Pancreas (tissue), 10 donors: ENCODE measurements at places on chromosomes 5 and 9. TPM values are rescaled to one million over a fixed set of nuclear protein-coding genes. Genes with fewer than 3 reads are reported as not detected.

DNA sequence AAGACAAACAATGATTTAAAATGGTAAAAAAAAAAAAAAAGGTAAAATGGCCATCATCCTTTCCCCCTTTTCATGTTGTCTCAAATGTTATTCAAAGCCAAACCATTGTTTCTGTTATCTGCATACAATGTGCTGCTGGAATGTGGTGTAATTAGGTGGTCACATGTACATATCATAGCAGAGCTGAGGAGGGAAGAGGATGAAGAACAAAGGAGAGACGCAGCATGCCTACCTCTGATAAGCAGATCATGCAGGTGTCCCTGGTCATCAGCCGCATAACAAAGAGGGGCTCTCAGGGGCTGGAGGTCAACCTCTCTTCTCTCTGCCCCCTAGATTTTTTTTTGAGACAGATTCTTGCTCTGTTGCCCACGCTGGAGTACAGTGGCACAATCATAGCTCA lies 141.0 kb downstream of the CARTPT start:
- DNase-seq, result no peak

- no peak for DNase-seq
These were observed 64.6 kb upstream of the GRIA1 start for GRCh38 chr5:153425914-153426313.

DNA sequence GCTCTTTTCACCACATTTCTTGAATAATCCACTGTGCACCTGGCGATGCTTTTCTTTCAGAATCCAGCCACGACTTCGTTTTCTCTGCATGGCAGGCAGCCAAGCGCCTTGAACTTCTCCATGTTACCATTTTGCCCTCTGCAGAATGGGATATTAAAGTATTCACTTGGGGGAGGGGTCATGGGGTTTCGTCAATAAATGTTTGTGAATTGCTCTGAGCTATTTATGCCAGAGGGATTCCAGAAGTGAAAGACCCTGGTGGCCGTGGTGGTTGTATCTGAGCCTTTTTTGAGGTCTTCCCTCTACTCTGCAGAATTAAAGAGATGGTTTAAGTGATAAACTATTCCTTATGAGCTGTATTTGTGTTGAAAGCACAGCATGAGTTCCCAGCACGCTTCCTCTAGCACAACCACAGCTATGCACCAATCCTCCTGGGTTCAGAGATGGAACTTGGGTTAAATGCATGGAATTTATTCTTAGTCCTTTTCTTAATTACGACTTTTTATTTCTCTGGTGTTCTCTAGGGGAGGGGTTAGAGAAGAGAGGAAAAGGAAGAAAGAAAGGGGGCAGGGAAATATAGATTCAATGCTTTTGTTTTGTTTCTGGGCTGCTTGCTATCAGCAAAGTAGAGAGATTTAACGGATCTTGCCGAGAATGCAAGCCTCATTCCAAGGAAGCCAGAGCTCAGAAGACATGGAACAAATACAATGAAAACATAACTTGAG lies 478.2 kb upstream of the TNC start:
- no peak for DNase-seq

- DNase-seq, result no peak
These were observed 62.8 kb downstream of the SV2C start for GRCh38 chr5:76145945-76146344.

DNA sequence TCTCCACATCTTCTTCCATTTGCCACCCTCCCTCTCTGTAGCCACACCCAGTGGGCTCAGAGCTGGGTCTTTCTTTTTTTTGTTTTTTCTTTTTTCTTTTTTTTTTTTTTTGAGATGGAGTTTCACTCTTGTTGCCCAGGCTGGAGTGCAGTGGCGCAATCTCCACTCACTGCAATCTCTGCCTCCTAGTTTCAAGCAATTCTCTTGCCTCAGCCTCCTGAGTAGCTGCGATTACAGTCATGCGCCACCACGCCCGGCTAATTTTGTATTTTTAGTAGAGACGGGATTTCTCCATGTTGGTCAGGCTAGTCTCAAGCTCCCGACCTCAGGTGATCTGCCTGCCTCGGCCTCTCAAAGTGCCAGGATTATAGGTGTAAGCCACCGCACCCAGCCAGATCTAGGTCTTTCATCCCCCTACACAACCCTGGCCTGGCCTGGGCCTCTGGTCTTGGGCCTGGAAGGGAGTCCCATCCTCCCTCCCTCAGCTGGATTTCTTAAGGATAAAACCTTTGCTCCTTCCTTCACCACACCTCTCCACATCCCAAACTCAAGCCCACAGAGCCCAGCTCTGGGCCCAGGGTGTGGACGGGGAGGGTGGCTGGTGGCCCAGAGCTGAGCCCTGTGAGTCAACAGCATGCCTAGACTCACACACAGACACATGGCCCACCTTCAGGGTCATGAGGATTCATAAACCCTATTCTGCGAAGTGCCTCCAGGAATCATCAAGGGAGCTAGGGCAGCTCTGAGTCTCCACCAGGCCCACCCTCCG lies 18.8 kb upstream of the KCNIP1 start:
- no peak for DNase-seq

DNA sequence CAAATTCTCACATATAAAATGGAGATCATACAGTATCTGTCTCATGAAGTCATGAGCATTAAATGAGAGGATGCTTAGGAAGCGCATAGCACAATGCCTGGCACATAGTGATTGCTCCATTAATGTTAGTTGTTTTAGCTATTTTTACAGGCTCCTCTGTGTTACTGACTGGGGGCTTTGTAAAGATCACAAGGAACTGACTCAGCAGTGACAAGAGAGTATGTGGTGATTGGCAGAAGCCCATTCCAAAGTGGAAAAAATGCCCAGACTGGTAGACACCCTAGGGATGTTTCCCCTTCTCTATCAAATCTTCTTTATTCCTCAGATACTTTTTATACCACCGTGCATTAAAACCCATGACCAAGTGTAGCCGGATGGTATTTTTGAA lies 33.5 kb downstream of the ABLIM3 start:
- DNase-seq, result no peak

GRCh38 chr5:35438786-35439185 lies 178.9 kb upstream of the SPEF2 start:
- DNase-seq, result no peak

- DNase-seq, result no peak
These were observed 132.1 kb downstream of the AP3B1 start for GRCh38 chr5:78162253-78162862.

- no peak for DNase-seq
These were observed 128.1 kb upstream of the LMX1B start for GRCh38 chr9:126485662-126486061.

DNA sequence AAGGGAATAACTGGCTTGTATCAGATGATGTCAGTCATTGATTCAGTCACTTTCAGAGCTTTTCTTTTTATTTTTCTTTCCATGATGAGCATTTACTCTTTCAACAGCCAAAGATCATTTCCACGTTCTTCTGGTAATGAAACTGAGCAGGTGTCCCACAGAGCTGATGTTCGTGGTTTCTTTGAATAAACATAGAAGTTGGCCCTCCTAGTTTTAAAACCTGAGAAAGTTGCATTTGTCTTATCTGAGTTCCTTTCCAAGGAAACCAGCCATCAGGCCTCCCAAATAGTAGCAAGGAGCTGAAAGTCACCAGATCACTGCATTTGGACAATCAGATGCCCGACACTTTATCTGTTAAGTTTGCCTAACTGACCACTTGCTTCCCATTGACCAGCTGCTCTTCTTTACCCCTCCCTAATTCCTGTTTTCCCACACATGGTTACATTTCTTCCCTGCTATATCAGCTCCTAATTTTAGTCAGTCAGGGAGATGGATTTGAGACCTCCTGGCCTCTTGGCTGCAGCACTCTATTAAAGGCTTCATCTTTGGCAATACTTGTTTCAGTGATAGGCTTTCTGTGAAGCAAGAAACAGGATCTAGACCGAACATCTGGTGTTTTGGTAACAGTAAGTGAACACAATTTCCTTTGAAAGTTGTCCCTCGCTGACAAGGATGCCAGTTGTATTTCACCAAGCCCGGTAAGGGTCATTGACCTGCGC lies 420.8 kb downstream of the CHSY3 start:
- no peak for DNase-seq

GRCh38 chr5:147534172-147534951 lies 24.5 kb upstream of the DPYSL3 start:
- DNase-seq, result no peak

- peak; percentile 19 for DNase-seq
These were observed 24.1 kb upstream of the PCSK5 start for GRCh38 chr9:75866273-75866871.

DNA sequence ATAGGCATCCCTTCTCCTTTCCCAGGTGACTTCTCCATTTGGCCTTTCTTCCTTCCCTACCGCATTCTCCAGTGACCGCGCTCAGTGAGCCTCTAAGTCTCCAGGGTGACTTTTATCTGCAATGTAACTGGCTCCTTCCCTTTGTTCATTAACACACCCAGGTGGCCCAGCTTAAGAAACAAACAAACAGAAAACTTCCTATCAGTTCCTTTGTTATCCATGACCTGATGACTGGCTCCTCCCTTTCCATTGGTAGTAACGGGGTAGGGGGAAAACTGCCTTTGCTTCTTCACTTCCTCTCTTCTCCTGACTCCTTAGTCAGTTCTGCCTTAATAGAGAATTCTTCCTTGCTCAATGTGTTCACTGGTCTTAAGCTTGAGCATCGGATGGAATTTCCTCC lies 7.0 kb upstream of the SH3GL2 start:
- DNase-seq, result no peak

DNA sequence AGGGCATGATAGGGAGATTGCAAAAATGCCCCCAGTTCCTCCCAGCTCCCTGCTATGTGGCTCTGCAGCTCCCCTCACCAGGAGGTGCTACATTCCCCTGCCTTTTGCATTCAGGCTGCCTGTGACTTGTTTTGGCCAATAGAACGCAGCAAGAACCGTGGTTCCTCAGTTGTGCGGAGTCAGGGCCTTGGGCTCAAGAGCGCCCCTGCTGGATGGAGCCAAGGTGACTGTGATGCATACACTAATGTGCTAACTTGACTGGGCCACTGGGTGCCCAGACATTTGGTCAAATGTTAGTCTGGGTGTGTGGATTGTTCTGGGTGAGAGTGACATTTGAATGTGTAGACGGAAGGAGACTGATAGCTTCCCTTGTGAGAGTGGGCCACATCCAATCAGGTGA lies 123.3 kb upstream of the MVB12B start:
- no peak for DNase-seq

DNA sequence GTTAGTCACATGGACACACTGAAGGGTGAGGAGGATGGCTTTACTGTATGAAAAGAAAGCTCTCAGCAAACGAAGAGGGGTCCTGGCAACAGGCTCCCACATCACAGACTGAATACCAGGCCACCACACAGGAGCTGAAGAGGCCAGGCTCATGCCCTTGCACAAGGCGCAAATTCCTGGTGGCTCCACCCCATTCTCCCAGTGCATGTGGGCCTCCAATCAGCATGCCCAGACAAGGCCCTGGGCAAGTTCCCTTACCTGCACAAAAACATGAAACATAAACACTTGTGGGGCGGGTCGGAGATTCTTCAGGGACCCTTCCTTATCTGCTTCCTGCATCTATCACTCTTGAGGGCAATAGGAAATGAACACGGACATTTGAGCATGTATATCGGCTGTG lies 935.8 kb upstream of the EDIL3 start:
- DNase-seq, result no peak

DNA sequence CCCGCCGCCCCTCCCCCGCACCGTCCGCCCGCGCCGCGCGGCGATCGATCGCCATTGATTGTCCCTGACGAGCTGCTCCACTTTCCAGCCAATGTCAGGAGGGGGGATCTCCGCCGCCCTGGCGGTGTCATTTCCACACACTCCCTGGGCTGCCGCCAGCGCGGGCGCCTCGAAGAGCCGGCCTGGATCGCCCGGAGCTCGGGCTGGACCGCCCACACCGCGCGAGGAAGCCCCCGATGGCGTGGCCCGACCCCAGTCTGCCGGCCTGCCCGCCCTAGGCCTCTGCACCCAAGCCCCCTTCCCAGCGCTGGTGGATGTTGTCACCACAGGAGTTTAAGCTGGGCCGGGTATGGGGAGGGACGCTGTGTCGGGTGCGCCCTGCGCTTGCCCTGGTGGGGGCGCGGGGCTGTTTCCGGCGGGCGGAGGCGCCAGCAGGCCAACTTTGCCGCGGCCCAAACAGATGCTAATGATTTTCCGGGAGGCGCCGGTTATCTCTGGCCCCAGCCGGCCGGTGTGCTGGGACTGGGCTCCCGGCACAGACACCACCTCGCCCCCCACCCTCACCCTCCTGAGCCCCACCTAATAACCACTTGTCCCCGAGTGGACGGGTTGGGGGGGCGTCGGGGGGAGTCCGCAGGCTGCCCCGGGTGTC lies 10.6 kb upstream of the CXXC5 start:
- DNase-seq, result peak; percentile 95

DNA sequence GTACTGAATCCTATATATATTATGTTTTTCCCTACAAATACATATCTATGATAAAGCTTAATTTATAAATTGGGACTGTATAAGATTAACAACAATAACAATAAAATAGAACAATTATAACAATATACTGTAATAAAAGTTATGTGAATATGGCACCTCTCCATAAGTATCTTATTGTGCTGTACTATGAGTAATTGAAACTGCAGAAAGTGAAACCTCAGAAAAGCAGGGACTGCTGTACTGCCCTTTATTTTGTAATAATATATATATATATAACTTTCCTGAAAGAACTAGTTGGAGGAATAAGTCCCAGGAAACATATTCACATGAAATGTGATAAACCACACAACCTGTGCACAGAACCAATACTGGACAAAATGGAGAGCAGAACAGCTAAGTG lies 77.3 kb downstream of the PAM start:
- no peak for DNase-seq

DNA sequence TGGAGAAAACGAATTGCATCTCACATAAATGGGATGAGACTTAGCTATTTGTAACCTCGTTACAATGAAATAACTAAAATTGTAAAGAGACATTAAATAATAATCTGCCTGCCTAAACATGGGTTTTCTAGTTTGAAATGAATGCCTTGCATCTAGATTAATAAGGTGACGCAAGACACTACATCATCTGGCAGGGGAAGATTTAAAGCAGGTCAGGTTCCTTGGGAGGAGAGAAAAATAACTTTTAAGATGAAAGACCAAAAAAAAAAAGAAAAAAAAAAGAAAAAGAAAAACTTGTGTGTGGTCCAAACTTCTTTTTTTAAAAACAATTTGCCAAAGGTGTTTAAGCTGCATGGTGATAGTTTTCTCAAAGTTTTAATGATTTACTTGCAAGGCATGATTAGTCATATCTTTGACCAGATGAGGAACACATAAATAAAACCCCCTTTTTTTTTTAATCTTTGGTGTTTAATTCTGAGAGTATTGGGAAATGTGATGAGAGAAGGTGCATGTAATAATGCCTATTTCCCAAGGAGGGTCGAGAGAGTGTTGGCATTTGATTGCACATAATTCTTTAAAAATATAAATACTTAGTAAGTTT lies 122.9 kb upstream of the ADAMTSL1 start:
- no peak for DNase-seq

DNA sequence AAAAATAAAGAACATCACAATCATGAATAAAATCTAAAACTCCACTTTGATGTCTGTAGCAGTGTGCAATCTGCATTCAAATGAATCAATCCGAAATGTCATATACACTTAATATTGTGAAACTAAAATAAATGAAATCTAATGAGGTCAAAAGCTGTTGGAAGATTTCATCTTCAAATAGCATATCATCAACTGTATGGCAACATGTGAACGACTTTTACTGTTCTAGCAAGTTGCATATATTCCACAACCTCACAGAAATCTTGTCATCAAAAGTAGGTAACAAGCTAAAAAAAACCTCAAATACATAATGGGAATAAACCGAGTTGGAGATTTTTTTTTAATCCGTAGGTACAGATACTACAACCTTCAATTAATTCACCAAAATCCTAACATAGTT lies 1.2 kb downstream of the PTBP3 start:
- DNase-seq, result no peak

Gene MAT2B
- total RNA-seq, result 14.5 TPM

Gene RNF183
- 0.15 TPM for total RNA-seq

Gene PCDHGA4
- 2.0 TPM for total RNA-seq

Gene KCNIP1
- total RNA-seq, result 1.0 TPM

Gene ARID3C
- total RNA-seq, result not detected
